Stimulated activated CD8-positive, alpha-beta memory T cell treated with anti-CD3 and anti-CD28 coated beads, Interleukin-15, amount 100 ng/mL, for 4 hours (primary cell): ENCODE measurements at places on chromosomes 3 and 15.

DNA sequence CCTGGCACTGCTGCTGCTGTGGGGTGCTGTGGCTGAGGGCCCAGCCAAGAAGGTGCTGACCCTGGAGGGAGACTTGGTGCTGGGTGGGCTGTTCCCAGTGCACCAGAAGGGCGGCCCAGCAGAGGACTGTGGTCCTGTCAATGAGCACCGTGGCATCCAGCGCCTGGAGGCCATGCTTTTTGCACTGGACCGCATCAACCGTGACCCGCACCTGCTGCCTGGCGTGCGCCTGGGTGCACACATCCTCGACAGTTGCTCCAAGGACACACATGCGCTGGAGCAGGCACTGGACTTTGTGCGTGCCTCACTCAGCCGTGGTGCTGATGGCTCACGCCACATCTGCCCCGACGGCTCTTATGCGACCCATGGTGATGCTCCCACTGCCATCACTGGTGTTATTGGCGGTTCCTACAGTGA, 2.1 kb downstream of the GRM2 start:
- no peak for DNase-seq

DNA sequence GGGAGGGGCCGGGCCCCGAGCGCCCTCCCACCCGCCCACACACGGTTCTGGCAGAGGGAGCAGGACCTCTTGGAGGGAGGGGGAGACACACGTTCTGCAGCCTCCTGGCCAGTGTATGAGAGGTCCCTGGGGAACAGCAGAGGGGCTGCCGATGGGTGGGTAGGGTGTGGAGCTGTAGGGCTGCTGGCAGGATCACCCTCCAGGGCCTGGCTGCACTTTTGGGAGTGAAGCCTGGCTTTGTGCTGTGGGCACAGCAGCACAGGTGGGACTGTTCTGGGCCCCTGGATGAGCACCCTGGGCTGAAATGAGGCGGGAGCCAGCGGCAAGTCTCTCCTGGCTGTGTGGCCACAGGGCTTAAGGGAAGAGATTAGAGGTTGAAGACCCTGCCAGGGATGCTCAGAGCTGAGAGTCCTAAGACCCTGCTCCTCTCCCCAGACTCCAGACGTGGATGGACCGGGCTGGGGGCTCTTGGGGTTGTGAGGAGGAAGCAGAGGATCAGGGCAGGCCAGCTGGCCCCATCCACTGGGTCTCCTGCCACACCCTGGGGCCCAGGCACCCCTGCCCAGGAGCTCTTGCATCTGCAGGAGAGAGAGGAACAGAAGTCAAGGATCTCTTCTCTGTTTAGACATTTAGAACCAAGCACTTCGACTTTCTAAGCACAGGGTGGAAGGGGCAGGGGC, 45.2 kb downstream of the RGMA start:
- DNase-seq: no peak

DNA sequence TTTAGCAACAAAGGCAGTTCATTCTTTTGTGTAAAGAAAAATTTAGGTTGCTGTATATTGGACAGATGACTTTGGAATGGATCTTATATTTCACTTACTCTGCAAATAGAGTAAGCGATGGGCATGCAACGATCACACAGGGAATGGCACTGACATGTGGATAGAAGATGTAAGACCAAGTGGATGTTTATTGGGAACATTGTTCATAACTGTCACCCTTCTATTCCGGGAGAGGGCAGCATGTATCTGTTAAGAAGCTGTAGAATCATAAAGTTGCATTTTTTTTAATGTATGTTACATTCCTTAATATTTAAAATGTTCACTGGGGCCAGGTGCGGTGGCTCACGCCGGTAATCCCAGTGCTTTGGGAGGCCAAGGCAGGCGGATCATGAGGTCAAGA, 41.2 kb downstream of the HPS3 start:
- DNase-seq: no peak

DNA sequence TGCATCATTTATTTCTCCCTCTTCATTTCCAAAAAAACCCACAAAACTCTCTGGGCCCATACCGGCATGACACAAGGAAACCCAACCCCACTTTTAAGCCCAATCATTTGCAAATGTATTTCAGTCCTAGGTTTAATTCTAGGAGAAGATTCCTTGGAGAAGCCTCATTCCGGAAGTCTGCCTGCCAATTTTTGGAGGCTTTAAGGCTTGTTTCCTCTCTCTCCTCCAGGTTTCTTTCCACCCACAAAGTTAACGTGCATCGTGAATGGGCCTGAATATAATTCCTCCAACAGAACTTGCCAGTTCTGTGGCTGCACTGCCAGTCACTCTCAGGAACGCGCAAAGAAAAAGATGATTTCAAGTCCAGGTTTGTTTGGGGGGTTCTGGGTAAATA, 69.9 kb upstream of the FOXP1 start:
- no peak for DNase-seq

GRCh38 chr3:153970047-153970446, 151.1 kb upstream of the ARHGEF26 start:
- no peak for DNase-seq

- DNase-seq: peak; percentile 6
Measured at GRCh38 chr15:64355348-64355943, 527 bp downstream of the CSNK1G1 start.
